ENCODE measurements at places on chromosomes 6 and 20.

DNA sequence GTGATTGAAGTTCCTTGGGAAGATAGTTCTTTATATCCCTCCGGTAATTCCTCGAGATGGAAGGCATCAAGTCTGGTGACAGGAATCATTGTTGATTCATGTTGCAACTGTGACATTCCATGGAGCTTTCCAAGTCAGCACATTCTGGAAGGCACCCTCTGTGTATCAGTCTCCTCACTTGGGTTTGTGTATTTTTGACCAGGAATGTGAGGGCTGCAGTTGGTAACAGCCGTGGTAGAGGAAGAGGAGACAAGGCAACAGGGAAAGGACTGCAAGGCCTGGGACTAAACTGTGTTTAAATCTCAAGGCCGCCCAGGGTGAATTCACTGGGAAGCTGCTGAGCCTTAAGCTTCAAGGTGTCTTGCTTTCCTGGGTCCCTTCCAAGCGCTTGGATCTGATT lies 99.0 kb downstream of the CLIC5 start:
- no peak for DNase-seq

DNA sequence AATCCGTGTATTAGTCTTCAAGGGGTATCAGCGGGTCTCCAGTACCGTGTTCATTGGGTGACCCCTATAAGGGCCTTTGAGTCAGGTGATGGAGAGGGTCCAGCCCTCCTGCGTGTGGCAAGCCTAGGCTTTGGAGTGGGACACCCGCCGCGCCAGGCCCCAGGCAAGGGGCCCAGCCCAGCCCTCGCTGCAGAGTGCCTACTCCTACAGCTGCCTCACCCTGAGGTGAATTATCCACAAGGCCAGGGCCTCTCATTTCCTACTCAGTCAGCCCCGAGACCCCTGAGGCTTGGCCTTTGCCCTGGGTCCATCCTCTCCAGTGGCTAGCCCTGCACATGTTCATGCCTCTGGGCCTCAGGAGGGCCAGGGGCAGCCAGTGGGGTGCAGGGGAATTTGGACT lies 45.1 kb downstream of the TMEM242 start:
- no peak for DNase-seq

GRCh38 chr6:30157581-30157980 lies 3.4 kb downstream of the TRIM10 start:
- DNase-seq = no peak

DNA sequence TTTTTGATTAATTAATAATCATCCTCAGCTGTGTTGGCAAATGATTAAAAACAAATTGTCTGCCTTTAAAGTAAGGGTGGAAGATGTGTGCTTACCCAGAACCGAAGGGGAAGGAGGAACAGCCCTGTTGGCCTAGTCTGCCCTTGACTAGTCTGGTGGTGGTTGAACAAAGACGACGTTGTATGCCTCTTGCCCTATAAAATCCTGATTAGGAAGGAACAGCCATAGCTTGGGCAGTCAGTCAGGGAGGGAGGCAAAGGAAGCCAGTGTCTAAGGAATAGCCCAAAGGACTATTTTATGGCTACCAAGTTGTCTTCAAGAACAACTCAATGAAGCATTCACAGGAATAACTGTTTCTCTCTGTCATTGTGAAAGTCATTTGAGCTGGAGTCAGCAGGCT lies 70.7 kb downstream of the PRDM1 start:
- no peak for DNase-seq

DNA sequence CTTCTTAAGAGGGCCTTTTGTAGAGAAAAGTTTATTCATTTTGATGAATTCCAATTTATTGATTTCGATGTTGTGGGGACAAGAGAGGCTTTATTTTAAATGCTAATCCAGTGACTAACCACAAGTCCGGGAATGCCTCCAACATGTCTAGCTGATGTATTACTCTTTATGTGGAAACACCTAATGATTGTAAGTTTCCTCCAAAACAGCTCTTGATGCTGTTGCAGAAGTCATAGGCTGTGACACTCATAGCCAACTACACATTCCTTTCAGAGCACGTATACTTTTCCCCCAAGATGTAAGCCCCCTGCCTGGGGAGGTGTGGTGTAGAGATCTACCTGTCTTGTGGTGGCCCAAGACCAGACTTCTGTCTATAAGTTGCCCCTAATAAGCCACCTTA lies 61.3 kb upstream of the RNF24 start:
- DNase-seq = no peak

- DNase-seq = no peak
These were observed 91.4 kb upstream of the RNF217 start for GRCh38 chr6:124870611-124871459.

DNA sequence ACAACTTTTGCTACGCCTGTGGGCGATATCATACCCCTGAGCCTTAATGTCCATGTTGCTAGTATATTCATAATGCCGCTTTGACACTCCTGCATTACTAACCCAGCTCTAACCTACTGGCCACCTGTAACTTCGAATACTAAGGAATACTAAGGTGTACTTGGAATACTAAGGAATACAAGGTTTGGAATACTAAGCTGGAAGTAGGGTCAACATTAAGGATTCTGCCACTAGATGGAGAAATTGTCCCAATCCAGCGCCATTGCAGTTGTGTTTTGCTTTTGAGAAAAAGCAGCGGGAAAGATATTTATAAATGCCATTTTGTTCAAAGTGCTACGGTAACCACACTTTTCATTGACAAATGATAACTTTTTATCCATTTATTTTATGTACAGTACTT lies 10.7 kb downstream of the TBXT start:
- no peak for DNase-seq

- no peak for DNase-seq
These were observed 33.8 kb upstream of the TMEM244 start for GRCh38 chr6:129894921-129895320.

DNA sequence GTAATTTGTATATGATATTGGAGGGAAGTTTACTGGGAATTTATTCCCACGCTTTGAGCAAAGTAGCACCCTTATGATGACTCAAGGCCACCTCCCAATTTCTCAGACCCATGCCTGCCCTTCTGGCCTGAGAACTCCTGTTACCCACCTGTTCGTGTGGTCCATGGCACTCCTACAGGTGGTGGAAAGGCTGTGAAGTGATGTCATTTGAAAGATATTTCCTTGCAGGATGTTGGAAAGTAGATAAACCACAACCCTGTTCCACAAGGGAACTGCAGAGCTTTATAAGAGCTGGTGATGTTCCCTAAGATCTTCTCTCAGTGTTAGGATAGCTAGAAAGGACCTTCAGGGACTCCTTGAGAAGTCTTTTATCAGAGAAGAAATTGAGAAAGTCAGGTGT lies 70.5 kb downstream of the ADGRG6 start:
- DNase-seq = no peak

- DNase-seq = no peak
These were observed 897 bp downstream of the CD2AP start for GRCh38 chr6:47478233-47479139.

- no peak for DNase-seq
These were observed 82.6 kb downstream of the INSM1 start for GRCh38 chr20:20450521-20450920.
